ENCODE measurements at places on chromosomes 12 and 14. TPM values are rescaled to one million over a fixed set of nuclear protein-coding genes. Genes with fewer than 3 reads are reported as not detected.

- no peak for DNase-seq
Observed at GRCh38 chr12:15956413-15957185, 45.5 kb downstream of the DERA start.

GRCh38 chr12:666766-667308 is 3.6 kb upstream of the NINJ2 start:
- peak; percentile 12 for DNase-seq

DNA sequence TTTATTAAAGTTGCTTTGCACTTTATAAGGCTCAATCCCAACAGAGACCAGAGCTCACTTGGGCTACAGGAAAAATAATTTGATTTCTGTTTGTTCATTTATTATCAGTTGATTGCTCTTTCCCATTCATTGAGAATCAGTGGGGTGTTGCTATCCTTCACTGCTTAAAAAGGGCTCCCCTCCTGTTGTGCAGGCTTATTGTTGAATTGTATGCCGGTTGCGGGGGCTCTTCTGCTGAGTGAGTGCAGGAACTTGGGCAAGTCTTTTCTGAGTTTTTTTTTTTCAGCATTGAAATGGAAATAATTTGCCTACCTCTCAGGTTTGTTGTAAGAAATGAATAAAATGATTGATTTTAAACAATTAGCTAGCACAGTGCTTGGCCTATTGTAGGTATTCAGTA is 32.6 kb downstream of the AKAP6 start:
- no peak for DNase-seq

DNA sequence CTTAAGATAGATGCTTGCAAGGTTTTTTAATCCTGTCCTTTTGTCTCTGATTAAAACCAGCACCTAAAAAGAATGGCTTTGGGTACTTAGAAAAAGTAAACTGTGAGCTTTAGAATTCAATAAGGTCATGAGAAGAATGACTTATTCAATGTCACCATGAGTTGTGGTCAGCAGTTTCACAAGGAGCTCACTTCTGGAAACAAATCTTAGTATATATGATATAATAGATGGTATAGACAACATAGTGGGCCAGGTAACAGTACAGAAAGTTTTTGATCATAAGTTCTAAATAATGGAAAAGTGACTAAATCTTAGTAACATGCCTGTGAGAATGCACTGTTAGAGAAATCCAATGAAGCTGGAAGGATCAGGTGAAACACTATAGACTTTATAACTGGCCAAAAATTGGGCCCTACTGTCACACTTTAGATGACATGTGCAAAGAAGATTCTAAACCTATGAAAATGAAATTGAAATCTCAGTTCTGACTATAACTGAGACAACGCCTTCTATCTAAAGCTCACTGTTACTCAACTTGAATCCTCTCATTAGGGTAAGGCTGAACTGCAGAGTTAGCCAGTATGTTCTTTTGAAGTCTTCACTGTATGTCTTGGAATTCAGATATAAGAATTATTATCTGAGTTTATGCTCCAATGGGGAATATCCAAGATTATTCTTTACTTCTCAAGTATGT is 42.4 kb upstream of the RAD51AP1 start:
- no peak for DNase-seq

DNA sequence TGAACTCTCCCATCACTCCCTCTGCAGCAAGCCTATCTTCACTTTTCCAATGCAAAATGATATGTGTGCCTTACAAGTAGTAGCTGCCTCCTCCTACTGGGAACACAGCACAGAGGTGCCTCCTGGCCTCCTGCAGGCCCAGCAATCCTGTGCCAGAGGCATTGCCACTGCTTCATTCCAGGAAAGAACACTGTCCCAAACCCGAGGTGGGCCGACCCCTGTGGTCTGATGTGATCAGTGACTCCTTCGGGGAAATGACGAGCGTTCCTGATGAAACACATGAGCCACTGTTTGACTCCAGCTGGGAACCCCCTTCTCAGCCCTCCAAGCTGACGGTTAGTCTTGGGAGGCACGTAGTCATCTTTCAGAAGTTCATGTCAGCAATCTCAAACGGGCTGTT is 19.5 kb downstream of the PSMC1 start:
- no peak for DNase-seq

Gene HNRNPA1
- total RNA-seq = 952 TPM

DNA sequence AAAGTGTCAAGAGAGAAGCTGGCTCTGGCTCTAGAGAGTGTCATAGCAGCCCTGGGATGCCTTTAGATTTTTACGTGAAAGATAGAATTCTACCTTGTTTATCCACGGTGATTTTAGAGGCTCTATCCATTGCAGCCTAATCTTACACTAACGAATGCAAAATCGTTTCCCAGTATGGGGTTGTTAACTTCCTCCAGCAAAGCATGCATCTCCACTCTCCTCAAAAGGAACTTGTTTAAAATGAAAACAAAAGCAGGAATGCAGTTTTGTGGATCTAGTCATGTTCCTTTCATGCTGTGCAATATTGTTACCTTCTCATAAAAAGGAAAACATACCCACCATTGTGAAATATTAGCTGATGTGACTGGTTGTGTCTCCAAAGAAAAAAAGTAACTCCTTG is 88.4 kb downstream of the ANO2 start:
- peak; percentile 48 for DNase-seq

DNA sequence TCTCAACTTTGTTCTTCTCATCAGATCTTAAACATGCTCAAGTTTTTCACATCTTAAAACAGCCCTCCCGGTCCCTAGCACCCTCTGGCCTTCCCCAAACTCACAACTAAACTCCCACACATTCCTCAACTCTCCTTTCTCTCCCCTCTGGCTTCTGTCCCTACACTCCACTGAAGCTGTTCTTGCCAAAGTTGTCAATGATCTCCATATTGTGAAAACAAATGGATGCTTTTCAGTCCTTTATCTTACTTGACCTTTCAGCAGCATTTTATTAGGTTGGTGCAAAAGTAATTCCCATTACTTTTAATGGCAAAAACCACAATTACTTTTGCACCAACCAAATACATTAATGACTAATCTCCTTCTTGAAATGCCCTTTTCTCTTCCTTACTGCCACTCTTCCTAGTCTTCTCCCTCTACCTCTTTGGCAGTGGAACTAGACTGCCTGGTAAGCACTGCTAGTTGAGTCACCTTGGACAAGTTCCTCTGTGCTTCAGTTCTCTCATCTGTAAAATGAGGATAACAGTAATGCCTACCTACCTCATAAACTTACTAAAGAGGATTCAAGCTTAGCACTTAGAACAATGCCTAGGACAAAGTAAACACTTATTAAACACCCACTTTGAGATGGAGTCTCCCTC is 16.0 kb downstream of the CERS5 start:
- DNase-seq = no peak

Measured in H7 (cell line).